Suppressor macrophage (primary cell): ENCODE measurements at places on chromosomes 2 and 18.
A peak's percentile ranks its signal among the peaks of the same experiment; 100 is the strongest.

DNA sequence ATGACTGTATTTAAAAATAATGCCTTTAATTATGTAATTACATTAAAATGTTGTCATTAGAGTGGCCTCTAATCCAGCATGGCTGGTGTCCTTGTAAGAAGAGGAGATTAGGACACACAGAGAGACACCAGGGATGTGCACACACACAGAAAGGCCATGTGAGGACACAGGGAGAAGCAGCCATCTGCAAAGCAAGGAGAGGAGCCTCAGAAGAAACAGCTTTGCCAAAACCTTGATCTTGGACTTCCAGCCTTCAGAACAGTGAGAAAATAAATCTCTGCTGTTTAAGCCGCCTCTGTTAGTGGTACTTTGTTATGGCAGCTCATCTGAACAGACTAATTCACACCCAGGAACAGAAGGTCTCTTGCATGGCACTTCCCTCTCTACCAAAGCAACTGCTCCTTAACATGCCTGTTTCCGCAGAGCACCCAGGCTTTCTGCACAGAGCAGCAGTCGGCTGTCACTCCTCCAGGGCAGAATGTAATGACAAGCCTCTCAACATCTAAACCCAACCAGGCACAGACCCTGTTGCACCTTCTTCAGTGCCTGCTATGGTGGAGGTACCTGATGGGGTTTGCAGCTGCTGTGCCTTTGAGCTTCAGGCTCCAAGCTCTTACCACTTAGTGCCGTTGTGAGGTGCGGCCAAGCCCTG is 377.7 kb downstream of the TDRD15 start:
- no peak for DNase-seq

DNA sequence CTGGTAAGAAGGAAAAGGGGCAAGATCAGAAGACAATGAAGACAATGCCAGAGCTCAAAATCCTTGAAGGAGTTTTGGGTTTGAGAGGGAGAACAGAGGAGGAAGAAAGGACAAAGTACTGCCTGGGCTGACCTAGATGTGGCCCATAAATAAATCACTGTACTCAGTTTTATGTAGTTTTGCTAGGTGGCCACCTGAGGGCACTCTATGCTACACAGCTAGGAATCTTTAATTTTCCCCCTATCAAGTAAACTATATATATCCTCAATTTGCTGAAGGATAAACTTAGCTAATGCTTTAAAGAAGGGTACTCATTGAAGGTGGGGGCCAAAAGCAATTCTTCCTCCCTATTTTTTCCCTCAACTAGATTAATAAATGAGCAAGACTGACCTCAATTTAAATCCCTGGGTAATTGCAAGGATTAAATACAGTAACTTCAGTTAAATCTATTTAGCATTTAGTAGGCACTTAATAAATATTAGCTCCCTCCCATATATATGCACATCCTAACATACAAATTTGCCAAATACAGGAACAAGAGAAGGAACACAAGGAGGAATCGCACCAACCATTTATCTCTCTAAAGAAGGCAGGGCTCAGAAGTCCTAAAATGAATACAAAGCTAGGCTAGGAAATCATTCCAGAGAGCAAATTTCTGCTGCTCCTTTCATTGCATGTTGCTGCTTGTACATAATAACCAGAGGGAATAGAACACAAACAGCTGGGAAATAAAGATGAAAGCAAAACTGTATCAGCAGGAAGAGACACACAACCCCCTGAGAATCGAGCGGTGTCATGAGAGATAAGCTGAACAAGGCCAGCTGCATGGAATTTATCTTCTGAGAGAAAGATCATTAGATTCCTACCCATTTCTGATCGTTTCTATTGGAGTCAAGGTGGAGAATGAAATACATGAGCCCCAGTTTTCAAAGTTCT is 540.1 kb downstream of the NRXN1 start:
- peak; percentile 15 for DNase-seq

DNA sequence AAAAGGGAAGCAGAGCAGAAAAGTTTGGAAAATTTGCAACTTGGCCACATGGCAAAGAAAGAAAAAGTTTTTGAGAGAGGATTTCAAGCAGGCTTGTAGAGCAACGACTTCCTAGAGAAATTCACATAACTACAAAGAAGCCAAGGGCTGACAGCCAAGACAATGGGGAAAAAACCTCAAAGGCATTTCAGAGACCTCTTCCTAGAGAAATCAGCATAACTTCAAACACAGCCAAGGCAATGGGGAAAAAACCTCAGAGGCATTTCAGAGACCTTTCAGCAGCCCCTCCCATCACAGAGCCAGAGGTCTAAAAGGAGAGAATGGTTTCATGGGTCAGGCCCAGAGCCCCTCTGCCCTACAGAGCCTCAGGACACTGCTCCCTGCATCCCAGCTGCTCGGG is 7.2 kb downstream of the ADI1 start:
- DNase-seq = no peak

- no peak for DNase-seq
Observed at GRCh38 chr2:146540271-146540932, 1304.4 kb upstream of the ACVR2A start.

- DNase-seq = no peak
Observed at GRCh38 chr2:20744366-20745335, 77.7 kb downstream of the GDF7 start.

- DNase-seq = no peak
Observed at GRCh38 chr2:56801770-56802169, 618.0 kb downstream of the CCDC85A start.

GRCh38 chr2:239392072-239392357 is 8.8 kb downstream of the HDAC4 start:
- no peak for DNase-seq

DNA sequence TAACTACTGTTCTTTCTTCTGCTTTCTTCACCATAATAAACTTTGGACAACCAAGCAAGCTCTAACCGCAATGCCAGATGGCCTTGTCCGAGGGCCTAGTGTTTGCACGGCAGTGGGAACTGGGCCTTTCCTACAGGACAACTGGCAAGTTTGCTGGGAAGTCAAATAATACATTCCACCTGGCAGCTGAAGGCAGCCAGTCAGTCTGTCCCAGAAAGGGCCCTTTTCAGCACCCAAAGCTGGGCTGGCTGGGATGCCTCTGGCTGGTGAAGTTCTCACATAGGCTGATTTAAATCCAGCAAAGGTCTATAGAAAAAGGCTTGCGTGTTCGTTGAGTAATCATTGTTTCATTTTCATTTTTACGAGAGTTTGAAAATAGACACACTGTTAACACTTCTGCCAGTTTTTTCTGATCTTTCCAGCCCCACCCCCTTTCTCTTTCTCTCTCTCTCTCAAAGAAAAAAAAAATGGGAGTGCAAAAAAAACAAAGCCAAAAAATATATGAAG is 110.0 kb upstream of the EPAS1 start:
- DNase-seq = peak; percentile 63

DNA sequence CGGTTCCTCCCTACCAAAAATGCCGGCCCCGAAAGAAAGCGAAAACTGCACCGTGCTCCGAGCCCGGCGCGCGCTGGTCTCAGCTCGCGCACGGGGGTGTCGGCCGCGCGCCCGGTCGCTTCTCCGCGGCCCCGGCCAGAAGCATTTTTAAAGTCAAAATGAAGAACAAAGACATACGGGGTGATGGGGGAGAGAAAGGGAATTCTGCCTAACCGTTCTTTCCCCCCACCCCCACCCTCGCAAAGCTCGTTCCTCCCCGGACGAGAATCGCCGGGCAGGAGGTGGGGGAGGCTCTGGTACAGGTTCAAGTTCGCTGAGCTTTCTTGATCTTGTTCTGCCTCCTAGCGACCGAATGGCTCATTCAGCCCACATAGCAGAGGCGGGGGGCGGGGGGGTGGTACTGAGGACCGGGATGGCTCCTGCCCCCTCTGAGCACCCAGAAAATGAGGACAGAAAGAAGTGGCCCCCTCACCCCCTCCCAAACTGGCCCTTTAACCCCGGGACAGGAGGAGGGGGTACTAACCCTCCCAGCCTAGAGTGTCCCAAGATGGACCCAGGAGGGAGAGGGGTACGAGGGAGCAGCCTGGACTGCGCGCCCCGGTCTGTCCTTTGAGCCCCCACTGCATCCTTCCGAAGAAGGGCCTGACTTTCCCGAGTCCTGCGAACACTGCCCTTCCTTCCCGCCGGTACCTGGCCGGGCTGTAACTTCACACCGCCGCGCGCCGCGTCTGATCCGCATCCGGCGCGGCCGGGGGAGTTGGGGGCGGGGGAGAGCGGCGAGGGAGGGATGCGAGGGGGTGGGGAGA is 3.1 kb downstream of the BCL11A start:
- peak; percentile 89 for DNase-seq

DNA sequence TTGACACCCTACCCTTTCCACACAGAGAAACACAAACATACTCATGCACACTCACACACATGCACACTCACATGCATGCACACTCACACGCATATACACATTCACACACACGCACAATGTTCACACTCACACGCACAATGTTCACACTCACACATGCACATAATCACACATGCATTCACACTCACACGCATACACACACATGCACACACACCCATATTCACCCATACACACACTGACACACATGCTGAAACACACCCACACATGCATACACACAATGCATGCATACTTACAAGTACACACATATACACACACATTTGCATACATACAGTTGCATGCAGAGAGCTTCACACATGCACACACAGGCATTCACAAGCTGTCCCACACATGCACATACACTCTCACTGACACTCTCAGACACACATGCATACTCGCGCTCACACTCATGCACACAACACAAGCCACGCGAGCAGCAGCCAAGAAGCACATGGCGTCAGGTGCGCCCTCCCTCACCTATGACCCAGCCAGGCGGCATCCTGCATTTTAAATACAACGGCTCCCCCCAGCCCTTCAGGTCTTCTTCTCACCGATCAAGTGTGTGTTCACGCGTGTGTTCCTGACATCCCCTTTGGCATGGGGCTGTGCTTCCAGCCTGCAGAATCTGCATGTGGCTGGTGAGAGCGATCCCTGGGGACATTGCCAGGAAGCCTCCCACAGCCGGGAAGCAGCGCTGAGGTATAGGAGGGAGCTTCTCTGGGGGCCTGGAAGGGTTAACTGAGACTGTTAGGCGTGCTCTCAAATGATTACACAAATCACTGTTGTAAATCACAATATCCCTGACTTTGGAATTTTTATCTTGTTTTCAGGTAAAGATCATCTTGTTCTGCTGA is 195.1 kb downstream of the RTP5 start:
- no peak for DNase-seq

GRCh38 chr2:200658278-200658864 is 72.6 kb downstream of the AOX1 start:
- DNase-seq = peak; percentile 21

GRCh38 chr18:59063912-59064311 is 75.8 kb upstream of the SEC11C start:
- no peak for DNase-seq

GRCh38 chr18:66548747-66549146 is 55.1 kb downstream of the CDH19 start:
- DNase-seq = no peak

GRCh38 chr2:96205888-96206287 is 2.7 kb downstream of the STARD7 start:
- no peak for DNase-seq

GRCh38 chr2:171160119-171160955 is at the start of gene TLK1:
TLK1 (minus strand) TSS chr2:171160893; CDS start chr2:171160428, 465 bp downstream.
- peak; percentile 66 for DNase-seq

GRCh38 chr2:127618551-127619202 is 27.3 kb upstream of the GPR17 start:
- DNase-seq = no peak

DNA sequence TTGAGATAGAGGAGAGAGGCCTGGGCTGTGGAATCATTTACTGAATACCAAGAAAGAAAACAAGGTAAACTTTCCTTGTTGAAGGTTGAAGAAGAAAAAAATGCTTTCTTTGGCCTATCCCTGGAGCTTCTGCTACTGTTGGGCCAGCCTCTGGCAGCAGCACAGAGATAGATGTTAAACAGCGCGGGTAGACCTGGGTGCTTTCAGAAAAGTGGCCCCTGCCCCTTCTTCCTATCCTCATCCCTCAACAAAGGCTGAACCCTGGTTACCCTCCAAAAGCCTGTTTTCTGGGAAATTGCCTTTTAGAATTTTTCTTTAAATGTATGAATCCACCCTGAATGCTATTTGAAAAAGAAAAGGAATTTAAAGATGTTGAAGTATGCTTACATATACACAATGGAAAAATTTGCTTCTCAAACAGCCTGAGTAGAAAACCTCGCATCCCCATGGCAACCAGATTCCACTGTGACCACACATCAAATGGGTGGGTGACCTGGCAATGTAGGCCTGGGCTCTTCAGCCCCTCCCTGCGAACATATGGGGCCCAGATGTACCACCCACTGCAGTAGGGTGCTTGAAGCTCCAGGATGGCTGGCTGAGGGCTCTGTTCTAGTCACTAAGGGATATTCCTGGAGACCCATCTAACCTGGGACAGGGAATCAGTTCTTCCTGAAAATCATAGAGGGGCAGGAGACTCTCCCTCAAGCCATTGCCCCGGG is 23.4 kb upstream of the CHRNA1 start:
- no peak for DNase-seq

DNA sequence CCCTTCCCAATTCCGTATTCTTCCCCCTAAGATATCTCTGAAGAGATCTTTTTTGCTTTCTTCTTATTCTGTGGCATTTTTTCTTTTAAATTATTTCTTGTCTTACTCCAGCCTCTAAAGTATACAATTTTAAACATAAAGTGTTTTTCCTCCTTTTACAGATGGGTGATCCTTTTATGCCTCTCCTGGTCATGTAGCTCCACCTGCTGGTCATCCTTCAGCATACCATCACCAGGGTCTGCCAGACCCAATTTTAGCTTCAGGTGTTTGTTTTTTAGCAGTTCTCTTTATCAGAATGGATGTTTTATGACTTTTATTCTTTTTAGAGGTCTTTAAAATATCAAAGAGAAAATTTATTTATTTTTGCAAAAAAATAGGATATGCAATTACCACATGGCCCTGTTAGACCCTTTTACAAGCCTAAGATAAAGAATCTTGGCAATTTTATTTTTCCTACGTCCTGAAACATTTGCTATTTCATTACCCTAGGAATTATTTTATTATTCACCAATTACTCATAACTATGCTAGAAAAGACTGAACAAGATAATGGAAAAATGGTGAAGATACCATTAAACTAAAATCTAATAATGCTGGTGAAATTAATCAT is 55.5 kb downstream of the PIGN start:
- DNase-seq = peak; percentile 75

GRCh38 chr18:51028201-51028805 is 1.7 kb upstream of the SMAD4 start:
- peak; percentile 66 for DNase-seq

DNA sequence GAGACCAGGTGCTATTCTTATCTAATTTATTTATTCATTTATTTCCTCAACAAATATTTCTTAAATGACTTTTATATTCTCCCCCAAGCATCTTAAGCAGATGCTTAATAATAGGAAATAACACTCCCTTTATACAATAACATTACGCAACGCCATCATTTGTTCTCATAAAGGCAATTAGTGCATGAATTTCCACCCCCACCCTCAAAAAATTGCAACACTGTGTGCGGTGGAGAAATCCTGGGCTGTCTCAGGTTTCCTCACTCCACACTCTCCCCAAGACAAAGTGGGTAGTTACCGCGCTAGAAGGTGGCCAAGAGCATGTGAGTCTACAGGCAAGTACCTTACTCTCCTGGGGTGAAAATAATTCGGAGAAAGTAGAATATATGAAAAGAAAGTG is 37.0 kb upstream of the CTDP1 start:
- DNase-seq = peak; percentile 80

GRCh38 chr2:128436479-128437203 is 118.0 kb upstream of the HS6ST1 start:
- DNase-seq = no peak

GRCh38 chr18:79372461-79372860 is 23.3 kb upstream of the NFATC1 start:
- no peak for DNase-seq
